ENCODE measurements at places on chromosomes 3 and 15. TPM values are rescaled to one million over a fixed set of nuclear protein-coding genes. Genes with fewer than 3 reads are reported as not detected.

The CPN2 gene
- not detected for total RNA-seq

- DNase-seq = no peak
Observed at GRCh38 chr3:81692766-81693165, 68.7 kb downstream of the GBE1 start.

The MRPL3 gene
- total RNA-seq = 48.4 TPM

GRCh38 chr15:99306694-99307338 lies 55.5 kb downstream of the LRRC28 start:
- no peak for DNase-seq

DNA sequence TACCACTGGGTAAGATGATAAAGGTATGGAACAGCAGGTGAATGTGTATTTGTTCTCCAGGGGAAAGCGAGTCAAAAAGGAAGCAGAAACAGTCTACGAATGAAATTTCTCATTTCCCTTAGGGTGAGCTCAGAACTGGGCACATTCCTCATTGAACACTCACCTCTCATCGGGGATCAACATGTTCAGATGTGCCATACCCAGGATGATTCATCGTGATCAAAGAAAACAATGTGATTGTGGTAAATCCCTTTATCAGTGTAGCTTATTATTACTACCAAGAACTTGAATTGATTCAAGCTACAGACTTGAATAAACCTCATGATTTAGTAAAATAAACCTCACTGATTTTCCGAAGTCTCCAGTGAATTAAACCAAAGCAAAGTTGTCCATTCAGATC lies 72.1 kb downstream of the GJD2 start:
- DNase-seq = no peak

DNA sequence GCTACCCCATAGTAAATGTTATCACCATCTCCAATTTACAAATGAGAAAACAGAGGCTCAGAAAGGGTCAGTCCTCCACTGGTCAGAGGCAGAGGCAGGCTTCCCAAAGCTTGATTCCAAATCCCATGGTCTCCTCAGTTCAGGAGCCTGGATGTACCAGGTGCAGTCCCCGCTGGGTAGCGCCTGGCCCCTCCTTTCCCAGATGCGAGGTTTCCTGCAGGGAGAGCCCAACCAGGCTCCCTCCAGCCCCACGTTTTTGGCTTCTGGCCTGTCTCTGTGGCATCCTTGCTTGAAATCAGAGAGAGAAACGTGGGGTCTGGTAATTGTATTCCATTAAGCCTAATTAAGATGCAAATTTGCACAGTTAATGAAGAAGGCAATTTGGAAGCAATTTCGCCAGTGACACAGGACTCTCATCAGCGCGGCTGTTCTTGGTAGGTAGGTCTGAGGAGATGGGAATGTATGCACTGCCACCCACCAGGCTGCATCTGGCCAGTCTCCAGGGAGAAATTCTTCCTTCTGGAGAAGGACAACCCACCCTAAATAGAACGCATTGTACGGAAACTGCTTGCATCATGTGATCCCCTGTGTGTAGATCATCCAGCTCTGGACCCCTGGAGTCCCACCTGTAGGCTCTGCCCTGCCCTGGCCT lies 50.5 kb downstream of the HRH1 start:
- DNase-seq = no peak

- DNase-seq = no peak
Observed at GRCh38 chr3:192850451-192850981, 67.1 kb downstream of the MB21D2 start.

DNA sequence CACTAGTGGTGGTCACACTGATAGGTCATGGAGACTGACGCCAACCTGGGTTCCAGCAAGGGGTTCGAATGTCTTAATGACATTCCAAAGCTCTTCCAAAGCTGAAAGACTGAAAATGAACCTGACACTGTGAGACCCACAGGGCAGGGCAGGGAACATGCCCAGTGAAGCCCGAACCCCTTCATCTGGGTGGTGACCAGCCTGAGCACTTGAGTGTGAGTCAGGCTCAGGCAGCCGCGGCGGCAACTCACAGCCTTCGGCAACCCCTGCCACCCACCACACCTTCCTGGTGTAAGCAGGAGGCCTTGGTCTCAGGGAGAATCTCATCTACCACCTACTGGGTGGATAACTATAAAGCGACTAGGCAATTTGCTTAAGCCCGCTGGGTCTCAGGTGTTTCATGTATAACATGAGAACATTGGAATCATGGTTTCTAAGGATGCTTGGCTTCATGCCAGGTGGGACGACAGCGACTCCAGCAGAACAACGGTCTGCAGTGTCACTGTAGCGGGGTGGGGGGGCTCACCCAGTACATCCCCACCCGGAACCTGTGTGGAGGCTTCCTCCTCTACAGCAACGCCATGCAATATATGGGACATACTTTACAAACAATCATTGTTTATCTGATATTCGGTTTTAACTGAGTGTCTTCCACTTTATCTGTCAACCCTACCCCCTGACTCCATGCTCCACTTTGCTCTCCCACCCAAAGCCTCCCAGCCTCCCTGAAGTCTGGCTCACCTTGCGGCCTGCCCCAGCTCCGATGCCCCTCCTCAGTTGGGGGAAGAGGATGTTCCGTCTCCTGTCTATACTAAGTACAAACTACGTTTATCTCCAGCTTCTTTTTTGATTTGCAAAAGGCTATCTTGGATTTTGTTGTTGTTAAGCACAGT lies 125.0 kb upstream of the MEF2A start:
- no peak for DNase-seq

GRCh38 chr15:74696808-74697207 lies 984 bp upstream of the EDC3 start:
- DNase-seq = no peak

DNA sequence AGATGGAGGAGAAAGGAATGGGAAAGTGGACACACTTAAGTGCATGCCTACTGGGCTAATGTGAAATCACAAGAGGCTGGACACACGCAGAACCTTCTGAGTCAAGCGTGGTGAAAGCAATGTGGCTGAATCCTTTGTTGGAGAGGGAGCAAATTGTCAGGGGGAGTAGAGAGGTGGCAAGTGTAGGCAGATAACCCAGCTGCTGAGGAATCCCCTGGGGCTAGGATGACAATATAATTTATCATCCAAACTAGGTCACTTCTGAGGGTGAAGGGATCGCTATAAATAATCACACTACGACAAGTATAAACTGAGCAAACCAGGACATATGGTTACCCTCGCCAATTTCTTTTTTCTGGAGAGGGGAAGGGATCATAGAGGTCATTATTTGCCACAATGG lies 28.7 kb downstream of the TAMM41 start:
- DNase-seq = no peak

GRCh38 chr3:115227461-115227860 lies 80.4 kb upstream of the ZBTB20 start:
- DNase-seq = no peak

DNA sequence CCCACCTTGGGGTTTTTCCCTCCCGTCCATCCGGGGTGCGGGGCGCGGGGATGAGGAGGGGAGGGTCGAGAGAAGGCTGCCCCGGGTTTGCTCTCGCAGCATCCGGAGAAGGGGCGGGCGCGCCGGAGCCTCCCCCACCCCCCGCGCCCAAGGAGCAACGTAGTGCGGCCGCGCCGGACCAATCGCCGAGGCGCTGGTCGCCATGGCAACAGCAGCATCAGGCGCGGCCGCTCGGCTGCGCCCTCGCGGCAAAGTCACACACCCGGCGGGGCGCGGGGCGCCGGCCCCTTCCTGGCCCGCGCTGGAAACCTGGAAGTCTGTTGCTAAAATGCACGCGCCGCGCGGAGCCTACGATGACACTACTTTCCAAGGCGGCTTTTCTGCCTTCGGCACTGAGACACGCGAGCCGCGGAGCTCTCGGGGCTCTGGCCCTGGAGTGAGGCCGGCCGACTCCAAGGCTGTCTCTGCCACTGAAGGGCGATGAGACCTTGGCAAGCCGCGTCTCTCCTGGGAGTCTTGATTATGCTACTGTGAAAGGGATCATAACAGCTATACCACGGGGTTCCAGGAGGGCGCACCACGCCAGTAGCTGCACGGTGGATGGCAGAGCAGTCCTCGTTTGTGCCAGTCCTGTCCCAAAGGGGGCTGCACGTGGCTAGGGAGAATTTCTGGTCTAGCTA lies at the start of gene IQSEC1:
Gene IQSEC1 (minus strand): TSS at position 104 of the 680 bp plus-strand sequence. CDS start 415 bp downstream, outside the sequence.
- peak; percentile 65 for DNase-seq

The SH2D7 gene
- total RNA-seq = not detected

The SEC22C gene
- 51.3 TPM for total RNA-seq

The EXD1 gene
- not detected for total RNA-seq

The METTL6 gene
- total RNA-seq = 18.1 TPM

- DNase-seq = no peak
Observed at GRCh38 chr15:92327033-92327432, 66.6 kb upstream of the ST8SIA2 start.

DNA sequence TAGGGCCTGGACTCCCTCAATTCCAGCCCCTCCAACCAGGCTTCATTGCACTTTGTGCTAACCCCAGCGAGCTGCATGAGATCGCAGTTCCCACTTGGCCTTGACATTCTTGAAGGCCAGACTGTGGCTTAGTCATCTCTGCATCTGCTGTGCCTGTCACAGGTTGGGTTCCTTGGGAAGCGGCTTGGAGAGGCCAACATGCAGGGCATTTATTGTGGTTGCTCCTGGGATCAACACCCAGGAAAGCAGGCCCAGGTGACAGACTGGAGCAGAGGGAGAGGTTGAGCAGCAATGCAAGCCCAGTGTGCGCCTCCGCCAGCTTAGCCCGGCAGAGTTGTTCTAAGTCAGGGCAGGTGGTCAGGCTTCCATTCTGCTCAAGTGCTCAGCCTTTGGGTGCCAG lies 10.5 kb downstream of the ABCF3 start:
- no peak for DNase-seq

- DNase-seq = no peak
Observed at GRCh38 chr3:193793123-193793522, 200.1 kb downstream of the OPA1 start.

GRCh38 chr3:114427285-114428043 lies 133.6 kb downstream of the TIGIT start:
- DNase-seq = no peak

The ISLR2 gene
- 1.2 TPM for total RNA-seq

GRCh38 chr3:103617961-103618360 lies 1183.1 kb downstream of the ZPLD1 start:
- DNase-seq = no peak

- no peak for DNase-seq
Observed at GRCh38 chr3:95474338-95474737, 1340.1 kb upstream of the EPHA6 start.

DNA sequence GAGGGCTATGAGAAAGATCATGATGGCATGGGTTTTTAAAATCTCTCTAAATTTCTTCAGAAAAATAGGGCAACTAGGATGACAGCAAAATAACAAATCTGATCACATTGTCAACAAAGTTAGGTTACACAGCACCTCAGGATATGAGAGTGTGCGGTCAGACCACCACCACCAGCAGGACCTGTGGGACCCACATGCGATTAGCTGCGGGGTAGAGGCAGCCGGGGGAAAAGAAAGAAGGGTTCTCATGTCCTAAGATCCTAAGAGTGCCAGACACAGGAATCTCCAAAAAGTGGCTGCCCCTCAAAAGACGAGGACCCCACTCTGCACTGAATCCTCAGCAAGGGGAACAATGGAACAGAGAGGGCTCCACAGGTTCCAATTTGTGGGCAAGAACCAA lies 15.6 kb downstream of the CHRNA3 start:
- no peak for DNase-seq

The SMCO1 gene
- not detected for total RNA-seq

DNA sequence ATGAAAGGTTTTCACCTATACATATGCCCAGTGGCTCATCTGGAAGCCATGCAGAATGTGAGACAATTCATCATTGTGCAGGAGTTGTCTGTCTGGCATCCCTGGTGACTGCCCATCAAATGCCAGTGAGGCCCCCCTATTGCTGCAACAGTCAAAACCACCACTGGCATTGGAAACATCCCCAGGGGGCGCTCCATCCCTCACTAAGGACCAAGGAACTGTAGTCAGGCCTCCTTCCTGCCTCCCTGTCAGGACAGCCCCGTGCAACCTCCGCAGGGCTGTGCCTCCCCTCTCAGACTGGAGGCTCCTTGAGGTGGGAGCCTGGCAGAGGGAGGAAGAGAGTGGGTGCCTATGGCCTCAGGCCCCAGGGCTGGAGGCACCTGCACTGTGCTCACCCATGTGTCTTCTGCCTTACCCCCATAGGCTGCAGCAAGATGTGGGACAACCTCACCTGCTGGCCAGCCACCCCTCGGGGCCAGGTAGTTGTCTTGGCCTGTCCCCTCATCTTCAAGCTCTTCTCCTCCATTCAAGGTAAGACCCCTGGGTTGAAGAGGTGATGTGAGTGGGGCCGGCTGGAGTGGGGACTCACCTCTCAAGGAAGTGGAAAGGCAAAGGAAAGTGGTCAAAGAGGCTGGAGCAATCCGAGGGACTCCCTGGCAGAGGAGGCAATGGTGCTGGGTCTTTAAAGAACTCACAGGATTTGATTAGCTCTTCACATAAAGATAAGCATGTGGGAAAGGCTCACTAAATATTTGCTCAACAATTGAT lies 16.5 kb downstream of the VIPR1 start:
- no peak for DNase-seq

The CCR1 gene
- 47.4 TPM for total RNA-seq

- no peak for DNase-seq
Observed at GRCh38 chr3:94520364-94520763, 457.5 kb downstream of the NSUN3 start.

DNA sequence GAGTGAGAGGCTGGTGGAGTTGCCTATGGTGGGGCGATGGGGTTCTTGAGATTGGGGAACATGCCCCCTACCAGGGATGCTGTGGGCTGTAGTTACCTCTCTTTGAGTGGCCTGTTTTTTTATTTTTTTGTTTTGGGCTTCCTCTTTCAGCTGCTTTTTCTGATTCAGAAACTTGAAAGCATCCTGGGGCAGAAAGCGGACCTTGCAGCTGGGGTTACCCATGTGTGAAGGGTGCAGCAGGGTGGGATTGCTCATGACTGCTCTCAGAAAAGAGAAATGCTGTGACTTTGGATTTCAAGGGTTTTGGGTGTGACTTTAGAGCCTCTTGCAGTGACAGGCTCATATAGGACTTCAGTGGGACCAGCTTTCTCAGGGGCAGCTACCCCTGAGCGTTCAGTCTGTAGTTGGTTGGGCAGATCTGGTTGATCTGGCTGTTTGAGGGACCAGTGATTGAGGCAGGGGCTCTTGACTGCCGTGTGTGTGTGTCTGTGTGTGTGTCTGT lies 1.8 kb downstream of the LIMD1 start:
- DNase-seq = peak; percentile 23

GRCh38 chr3:194945508-194945907 lies 259.8 kb downstream of the FAM43A start:
- no peak for DNase-seq

The C3orf85 gene
- not detected for total RNA-seq

Data from lower lobe of right lung (tissue), 2 donors.